ENCODE measurements at places on chromosomes 3 and 15.

DNA sequence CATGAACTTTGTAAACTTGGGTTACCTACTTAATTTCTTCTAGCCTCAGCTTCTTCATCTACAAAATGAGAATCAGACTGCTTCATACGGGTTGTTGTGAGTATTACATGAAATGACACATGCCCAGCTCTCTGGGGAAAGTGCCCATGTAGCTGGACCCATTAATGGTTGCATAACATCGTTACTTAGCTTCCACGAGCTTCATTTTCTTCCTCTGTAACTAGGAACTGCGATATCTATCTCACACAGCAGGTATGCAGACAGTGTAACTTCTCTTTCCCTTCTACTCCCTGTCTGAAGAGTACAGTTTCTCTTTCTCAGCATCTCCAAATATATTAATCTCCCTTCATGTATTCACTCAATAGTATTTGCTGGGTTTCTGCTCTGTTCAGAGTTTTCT lies 37.9 kb upstream of the DLG1 start:
- no peak for DNase-seq

DNA sequence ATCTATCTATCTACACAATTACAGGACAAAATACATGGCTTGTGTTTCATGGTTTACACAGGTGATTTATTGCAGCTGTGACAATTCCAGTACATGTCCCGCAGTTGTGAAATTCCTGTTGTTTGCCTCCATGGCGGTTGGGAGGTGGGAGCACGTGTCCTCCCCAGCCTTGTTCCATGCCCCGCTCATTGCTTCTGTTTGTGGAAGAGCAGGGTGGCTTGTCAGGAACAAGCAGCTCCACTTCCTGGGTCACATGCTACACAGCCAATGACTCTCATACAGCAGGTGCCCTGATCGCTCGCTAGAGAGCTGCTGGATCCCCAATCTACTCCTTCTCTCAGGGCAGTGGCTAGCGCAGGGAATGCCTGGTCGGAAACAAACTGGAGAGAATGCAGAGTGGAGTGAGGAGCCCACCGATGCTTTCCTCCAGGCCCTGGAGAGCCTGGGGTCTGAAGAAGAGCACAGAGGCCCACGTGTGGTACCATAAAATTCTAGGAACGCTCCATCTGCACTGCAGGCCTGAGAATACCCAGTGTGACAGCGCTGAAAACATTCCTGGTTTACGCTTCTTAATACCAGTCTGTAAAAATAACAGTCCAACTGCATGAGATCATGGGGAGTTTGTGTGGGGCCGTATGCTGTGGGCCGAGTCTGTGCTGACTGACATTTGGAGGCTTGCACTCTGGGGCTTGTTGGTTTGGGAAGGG lies 270.6 kb upstream of the RGMA start:
- DNase-seq = no peak

GRCh38 chr3:183826448-183827250 lies 1.3 kb upstream of the MAP6D1 start:
- DNase-seq = no peak

DNA sequence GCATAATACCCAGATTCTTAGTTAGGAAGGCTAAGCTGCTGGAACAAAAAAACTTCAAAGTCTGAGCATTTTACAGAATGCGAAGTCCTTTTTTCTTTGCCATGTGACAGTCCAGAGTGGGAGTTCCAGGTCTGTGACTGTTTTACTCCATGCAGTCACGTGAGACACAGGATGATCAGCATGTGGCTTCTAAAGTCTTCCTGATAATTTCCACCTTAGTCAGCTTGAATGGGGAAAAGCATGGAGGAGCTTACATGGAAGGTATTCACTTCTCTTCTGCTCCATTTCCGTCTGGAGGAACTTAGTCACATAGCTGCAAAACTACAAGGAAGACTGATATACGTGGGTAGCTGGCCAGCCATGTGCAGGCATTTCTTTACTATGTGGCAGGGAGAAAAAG lies 1.7 kb downstream of the SNTN start:
- no peak for DNase-seq

GRCh38 chr15:20280933-20281463 lies 260.6 kb downstream of the GOLGA6L6 start:
- no peak for DNase-seq

DNA sequence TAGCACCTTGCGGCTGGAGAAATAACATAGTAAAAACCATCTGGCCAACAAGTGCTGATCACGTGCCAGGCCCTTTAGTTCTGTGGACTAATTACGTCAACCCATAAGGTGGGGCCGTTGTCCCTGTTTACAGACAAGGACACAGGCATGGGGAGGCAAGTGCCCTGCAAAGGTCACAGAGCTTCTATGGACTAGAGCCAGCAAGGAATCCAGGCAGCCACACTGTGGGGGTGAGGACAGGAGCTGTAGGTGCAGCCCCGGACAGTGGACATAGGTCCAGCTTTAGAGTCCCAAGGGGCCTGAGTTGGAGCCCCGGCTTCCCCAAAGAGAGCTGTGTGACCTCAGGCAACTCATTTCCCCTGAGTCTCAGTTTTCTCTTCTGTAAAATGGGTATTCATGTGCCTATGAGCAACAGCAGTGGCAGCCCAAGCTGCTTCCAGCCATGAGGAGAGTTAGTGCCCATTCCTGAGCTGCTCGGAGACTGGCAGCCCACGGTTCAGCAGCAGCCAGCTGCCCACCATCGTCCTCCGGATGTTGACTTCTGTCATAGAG lies 13.9 kb downstream of the CHST13 start:
- DNase-seq = no peak

GRCh38 chr3:160885791-160886286 lies 129.8 kb downstream of the PPM1L start:
- no peak for DNase-seq

DNA sequence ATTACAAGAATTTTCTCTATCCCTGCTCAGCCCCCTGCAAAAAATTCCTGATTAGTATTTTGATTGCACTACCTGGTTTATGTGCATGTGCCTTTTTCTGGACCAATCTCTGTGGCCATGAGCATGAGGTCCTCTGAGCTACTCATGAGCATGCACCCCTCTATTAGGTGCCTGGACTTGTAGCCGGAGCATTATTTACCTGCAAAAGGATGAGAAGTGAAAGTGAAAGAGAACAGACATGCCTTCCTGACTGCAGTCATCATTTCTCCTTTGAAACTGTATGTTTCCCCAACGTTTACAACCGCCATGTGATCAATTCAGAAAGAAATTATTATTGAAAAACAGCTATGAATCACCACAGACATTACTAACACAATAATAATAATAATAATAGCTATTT lies 1008.8 kb downstream of the ROBO2 start:
- no peak for DNase-seq

Measured in activated CD4-positive, alpha-beta T cell treated with anti-CD3 and anti-CD28 coated beads for 24 hours (primary cell).